HTR-8/SVneo (cell line): ENCODE measurements at places on chromosomes 11 and 22.

DNA sequence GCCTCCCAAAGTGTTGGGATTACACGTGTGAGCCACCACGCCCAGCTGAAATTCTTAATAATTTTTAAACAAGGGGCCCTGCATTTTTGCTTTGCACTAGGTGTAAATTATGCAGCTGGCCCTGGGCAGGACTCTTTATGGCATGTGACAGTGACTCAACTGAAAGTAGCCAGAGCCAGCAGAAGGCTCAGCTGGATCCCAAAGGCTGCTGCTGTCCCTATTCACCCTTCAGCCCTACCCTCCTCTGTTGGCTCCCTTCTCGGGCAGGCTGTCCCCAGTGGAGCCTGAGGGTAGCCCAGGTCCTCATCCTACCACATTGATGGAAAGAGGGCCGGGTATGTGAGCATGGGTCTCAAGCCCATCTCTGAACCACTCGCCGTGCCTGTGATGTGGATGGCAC, 45.6 kb downstream of the CD82 start:
- DNase-seq, result no peak

- DNase-seq, result no peak
Observed at GRCh38 chr11:45704635-45705034, 39.2 kb upstream of the CHST1 start.

- DNase-seq, result no peak
Observed at GRCh38 chr11:36488096-36488495, 22.0 kb downstream of the TRAF6 start.

- DNase-seq, result no peak
Observed at GRCh38 chr11:86592047-86592591, 80.3 kb downstream of the ME3 start.

DNA sequence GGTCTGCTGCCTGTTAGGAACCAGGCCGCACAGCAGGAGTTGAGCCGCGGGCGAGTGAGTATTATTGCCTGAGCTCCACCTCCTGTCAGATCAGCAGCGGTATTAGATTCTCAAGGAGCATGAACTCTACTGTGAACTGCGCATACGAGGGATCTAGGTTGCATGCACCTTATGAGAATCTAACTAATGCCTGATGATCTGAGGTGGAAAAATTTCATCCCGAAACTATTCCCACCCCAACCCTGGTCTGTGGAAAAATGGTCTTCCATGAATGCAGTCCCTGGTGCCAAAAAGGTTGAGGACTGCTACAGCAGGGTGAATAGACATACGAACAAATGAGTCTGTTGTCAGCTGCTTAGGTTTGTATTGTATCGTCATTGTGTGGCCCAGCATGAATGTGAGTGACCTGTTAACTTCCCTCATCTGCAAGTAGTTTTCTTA, 29.8 kb downstream of the RNF141 start:
- DNase-seq, result no peak

GRCh38 chr11:86183694-86184093, 60.9 kb upstream of the EED start:
- DNase-seq, result no peak

GRCh38 chr11:94089341-94089740, 39.3 kb upstream of the PANX1 start:
- DNase-seq, result no peak

DNA sequence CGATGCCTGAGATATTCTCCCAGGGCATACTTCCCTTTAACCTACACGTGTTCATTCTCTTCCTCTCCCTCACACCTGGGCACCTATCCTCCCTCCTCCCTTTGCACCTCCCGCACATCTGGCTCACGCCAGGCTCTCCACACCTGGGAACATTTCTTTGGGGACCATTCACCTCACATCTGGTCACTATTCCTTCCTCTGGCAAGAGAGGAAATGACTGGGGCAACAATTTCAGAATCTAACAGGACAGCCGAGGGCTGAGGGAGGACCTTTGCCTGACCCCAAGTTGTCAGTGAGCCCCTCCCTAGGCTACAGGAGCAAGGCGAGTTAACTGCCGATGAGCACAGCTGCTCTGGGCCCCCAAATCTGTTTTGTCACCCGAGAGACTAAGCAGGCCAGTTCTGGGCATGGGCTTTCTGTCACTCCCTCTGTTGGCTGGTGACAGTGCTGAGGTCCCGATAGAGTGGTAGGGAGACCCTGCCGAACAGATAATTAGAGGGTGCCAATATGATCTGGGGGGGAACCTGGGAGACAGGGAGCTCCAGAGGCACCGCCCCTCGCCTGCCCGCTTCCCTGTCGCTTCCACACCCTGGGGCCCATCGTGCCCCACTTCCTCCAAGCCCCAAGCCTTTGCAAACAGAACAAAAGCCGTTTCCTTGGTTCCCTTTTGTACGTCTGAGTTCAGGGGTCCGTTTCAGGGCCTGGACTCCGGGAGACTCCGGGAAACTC, 45.6 kb downstream of the EIF3F start:
- no peak for DNase-seq

GRCh38 chr11:132242632-132243031, 872.2 kb downstream of the NTM start:
- no peak for DNase-seq

- peak; percentile 85 for DNase-seq
Observed at GRCh38 chr11:67022341-67022933, 497 bp upstream of the SYT12 start.

DNA sequence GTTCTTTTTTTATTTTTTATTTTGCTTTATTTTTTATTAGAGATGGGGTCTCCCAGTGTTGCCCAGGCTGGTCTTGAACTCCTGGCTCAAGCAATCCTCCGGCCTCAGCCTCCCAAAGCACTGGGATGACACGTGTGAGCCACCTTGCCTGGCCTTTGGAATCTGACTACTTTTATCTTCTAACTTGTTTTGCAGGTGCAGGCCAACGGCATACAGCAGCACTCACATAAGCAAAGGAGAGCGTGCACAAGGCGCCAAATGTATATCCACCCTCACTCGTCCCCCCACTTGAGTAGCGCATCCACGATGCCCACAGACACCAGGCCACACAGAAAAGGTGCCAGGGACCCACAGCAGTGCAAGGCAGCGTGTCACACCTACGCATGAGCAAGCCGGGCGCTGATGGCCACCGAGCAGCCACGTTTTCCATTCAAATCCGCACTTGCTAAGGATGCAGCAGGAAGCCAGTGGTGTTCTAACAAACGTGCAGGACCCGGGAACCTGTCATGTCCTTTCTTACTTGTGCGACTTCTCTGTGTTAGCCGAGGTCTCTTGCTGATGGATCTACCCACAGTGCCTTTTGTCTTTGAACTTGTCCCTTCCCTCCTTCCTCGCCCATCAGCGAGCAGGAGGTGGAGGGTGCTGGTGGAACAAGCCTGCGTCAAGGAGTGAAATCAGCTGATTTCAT, 5.9 kb downstream of the ASCL2 start:
- DNase-seq, result no peak

GRCh38 chr22:49956418-49956770, 4.2 kb upstream of the PIM3 start:
- DNase-seq, result no peak

DNA sequence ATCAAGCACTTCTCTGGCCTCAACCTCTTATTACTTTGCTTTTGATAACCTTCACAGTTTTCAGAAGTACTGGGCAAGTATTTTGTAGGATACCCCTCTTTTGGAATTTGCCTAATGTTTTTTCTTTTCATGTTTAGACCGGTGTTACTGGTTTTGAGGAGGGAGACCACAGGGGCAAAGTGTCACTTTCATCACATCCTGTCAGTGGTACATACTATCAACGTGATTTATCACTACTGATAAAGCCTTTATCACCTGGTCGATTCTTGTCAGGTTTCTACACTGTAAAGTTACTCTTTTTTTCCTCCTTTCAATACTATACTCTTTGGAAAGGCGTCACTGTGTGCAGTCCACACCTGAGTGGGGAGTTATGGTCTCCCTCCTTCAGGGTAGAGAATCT, 26.7 kb downstream of the QSER1 start:
- no peak for DNase-seq

DNA sequence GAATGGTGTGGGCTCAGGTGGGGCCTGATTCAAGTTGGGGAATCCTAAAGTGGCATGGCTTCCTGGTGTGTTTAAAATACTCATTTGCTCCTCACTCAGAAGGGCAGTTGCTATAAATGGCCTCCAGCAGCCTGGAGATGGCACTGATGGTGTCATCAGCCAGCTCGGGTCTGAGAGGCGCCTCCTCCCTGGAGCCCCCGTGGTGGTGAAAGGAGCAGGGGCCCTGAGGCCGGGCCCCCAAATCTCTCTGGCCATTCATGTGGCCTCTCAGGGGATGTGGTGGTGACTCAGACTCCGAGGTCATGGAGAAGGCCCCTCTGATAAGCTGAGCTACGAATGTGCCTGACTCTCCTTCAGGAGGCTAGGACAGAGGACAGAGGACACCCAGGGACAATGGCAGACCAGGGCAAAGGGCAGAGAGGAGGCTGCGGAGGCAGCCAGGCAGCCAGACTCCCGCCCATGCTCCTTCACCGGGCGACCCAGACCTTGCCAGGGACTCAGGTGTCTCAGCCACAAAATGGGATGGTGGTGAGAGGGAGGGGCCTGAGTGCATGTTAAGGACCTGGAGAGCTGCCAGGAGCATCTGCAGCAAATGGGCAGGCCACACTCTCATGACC, 129.2 kb downstream of the CTTN start:
- DNase-seq, result no peak

DNA sequence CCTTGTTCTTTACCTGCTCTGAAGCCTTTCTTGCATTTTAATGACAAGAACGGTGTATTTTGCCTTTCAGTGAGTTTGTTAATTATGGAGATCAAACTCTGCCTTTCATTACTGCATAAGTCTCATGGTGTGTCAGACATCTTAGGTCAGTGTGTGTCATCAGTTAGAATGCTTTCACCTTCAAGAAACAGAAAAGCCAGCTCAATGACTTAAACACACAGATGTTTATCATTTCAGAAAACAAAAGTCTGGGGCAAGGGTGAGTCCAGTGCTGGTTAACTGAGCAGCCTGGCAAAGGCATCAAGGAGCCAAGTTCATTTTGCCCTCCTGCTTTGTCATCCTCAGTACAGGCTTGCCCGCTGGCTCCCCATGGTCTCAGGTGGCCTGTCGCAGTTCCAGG, 54.5 kb downstream of the PACS1 start:
- no peak for DNase-seq

- no peak for DNase-seq
Observed at GRCh38 chr11:108966206-108966605, 301.3 kb downstream of the DDX10 start.

DNA sequence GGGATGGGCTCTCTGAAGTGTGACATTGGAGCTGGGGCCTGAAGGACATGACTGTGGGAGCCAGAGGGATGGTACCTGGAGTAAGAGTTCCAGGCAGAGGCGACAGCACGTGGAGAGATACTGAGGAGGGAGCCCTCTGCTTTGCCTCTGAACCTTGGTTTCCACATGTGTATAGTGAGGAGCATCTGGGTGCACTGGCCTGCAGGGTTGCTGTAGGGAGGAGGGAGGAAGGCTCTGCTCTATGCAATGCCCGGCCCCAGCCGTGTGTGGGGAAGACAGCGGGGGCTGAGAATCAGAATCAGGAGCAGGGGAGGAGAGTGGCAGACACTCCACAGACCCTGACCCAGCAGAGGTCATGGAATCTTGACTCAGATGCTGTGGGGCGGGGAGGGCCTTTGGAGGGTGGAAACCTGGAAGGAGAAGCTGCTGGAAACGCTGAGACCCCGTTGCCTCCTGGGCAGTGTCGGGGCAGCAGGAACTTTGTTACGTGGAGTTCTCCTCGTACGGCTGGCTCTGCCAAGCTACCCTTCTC, 4.0 kb downstream of the SCYL1 start:
- no peak for DNase-seq

GRCh38 chr11:65571940-65572339, 398 bp upstream of the FAM89B start:
- no peak for DNase-seq

DNA sequence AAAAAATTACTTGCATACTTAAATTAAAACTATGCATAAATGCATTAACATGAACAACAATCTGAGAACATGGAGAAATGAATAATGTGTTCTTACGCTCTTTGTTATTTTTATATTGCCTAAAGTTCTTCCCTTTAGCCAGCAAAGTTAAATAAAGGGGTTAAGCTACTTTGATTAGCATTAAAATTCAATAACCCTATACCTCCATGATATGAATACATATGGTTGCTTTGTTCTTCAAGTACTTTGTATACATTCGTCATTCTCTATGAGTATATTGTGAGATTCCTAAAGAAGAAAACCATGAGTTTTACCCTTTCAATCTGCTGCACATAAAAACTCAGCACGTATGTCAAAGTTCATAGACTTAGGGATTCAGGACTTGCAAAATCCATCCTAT, 578.3 kb downstream of the DLG2 start:
- no peak for DNase-seq

- DNase-seq, result no peak
Observed at GRCh38 chr11:46342239-46342638, 5.0 kb upstream of the DGKZ start.

DNA sequence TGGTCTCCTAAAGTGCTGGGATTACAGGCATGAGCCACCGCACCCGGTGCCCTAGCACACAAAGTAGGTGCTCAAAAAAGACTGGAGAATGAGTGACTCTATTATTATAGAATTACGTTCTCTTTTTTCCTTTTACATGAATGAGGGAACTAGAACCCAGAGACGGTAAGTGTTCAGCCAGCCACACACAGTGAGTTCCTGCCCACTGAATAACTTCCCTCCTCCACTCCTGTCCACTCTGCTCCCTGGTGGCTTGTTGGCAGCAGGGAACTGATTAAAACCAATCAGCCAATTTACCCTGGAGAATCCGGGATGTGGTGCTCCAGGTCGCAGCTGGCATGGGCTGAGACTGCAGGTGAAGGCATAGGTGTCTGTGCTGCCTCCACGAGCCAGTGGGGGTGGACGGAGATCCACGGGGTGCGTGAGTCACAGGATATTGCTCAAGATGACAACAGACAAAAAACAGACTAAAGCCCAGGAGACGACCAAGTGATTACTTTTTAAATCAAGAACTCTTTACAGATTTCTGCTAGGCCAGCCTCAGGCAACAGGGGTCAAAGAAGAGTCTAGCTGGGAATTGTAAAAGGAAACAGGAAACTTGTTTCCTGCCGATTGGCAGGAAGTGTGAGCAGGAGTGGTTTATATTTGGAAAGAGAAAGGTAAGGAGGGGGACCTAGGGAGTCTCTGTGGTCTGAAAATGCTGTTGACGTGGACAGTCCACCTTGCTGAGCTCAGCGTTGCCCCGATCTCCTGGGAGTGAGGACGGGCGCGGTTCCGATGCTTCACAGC, 95.2 kb upstream of the TP53I11 start:
- peak; percentile 26 for DNase-seq

- DNase-seq, result no peak
Observed at GRCh38 chr11:86135319-86135714, 66.4 kb upstream of the PICALM start.

- no peak for DNase-seq
Observed at GRCh38 chr22:47063071-47063509, 300.6 kb downstream of the TBC1D22A start.
